GM23248 (cell line): ENCODE measurements at places on chromosomes 2 and 18.

GRCh38 chr2:217338306-217338916 is 478.5 kb upstream of the TNP1 start:
- peak; percentile 92 for DNase-seq

DNA sequence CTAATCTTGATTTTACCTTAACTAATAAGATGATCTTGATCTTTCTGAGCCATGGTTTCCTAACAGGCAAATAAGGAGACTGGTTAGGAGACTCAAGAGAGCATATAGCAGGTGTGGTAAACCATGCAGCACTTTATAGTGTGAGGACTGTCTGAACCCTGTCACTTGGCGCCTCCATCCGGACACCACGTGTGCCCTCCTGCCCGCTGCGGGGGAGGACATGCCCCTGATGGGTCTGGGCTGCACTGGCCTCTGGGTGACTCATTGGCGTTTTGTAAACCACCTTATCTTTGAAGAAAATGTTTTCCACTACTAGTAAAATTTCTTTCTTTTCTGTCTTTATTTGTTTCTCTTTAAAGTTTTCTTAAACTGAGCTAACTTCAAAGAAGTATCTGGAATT is 131.1 kb downstream of the FMNL2 start:
- no peak for DNase-seq

GRCh38 chr2:138589663-138590062 is 88.1 kb downstream of the SPOPL start:
- no peak for DNase-seq

GRCh38 chr2:136310797-136311603 is 193.1 kb upstream of the CXCR4 start:
- no peak for DNase-seq

- no peak for DNase-seq
Measured at GRCh38 chr18:62788876-62789275, 73.5 kb downstream of the PHLPP1 start.

DNA sequence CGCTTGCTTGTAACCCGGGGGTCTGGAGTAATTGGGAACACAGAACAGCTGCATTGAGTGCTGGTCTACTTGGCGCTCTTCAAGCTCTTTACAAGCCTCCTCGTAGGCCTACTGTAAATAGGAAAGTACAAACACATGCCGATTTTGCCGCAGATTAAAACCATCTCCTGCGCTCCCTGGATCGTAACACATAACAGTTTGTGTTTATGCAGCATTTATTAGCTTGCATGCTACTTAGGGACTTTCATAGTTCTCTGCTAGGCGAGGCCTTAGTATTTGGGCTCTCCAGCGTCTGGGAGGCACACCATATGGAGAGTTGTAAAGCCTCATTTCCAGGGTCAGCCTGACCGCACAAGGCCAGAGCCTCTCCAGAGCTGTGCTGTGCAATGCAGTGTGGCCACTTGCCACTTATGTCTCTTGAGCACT is 84.0 kb upstream of the HAAO start:
- no peak for DNase-seq

GRCh38 chr18:74996996-74997395 is 211.9 kb downstream of the PTGR3 start:
- DNase-seq: no peak
